Thoracic aorta (tissue), 2 donors: ENCODE measurements at places on chromosomes 5 and 9. TPM values are rescaled to one million over a fixed set of nuclear protein-coding genes. Genes with fewer than 3 reads are reported as not detected.
A peak's percentile ranks its signal among the peaks of the same experiment; 100 is the strongest.

GRCh38 chr5:148730270-148730669 lies 75.9 kb upstream of the HTR4 start:
- no peak for DNase-seq

DNA sequence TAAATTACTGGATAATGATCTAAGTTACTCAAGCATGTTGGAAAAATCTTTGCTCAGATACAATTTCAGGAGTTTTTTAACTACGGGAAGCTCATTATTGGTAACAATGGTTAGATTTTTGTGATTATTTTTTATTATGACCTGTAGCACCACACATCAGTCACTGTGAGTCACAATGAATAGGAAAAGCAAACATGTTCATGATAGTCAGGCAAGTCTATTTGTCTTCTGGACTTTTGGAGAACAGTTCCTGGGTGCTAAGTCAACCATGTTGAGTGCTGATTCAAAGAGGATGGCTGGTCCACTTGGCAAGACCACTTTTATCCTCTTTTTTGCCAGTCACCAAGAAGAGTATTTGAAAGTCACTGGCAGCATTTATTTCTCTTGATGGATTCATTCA lies 403.2 kb downstream of the KIF4B start:
- DNase-seq: no peak

- DNase-seq: no peak
Measured at GRCh38 chr5:53730943-53731342, 170.5 kb downstream of the NDUFS4 start.

- no peak for DNase-seq
Measured at GRCh38 chr5:16914584-16914983, 21.5 kb downstream of the MYO10 start.

- DNase-seq: no peak
Measured at GRCh38 chr9:97405551-97405950, 6.3 kb upstream of the TDRD7 start.

DNA sequence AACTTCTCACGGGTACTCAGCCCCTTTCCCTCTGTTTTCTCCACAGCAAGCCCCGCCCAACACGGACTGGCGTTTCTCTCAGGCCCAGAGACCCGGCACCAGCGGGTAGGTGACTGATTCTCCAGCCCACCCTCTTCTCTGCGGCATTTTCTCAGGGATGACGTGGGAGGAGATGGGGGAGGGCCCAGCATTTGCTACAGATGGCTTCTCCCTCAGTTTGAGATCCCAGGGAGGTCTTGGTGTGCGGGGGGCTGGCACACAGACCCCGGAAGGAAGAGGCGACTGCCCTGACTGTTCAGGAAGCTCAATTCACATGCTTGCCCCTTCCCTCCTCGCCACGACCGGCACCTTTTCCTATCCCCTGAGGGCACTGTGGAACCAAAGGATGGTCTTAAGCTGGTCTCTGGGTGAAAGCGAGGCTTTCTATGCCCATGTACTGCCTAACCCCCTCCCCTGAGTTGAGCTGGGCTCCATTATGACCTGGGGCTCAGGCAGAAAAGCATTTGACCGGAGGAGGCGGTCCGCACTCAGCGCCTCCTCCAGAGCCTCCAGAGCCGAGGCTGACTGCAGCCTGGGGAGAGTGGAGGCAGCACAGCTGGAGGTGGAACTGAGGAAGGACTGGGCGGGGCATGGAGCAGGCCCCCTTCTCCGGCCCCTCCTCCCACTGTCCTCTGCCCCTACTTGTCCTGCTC lies 6.0 kb downstream of the PCDHGC5 start:
- no peak for DNase-seq

- DNase-seq: no peak
Measured at GRCh38 chr9:86126998-86127972, 27.9 kb upstream of the GOLM1 start.

GRCh38 chr5:92560698-92561401 lies 1020.2 kb downstream of the NR2F1-AS1 start:
- no peak for DNase-seq

GRCh38 chr5:84403773-84404172 lies 19.1 kb upstream of the EDIL3 start:
- DNase-seq: no peak

DNA sequence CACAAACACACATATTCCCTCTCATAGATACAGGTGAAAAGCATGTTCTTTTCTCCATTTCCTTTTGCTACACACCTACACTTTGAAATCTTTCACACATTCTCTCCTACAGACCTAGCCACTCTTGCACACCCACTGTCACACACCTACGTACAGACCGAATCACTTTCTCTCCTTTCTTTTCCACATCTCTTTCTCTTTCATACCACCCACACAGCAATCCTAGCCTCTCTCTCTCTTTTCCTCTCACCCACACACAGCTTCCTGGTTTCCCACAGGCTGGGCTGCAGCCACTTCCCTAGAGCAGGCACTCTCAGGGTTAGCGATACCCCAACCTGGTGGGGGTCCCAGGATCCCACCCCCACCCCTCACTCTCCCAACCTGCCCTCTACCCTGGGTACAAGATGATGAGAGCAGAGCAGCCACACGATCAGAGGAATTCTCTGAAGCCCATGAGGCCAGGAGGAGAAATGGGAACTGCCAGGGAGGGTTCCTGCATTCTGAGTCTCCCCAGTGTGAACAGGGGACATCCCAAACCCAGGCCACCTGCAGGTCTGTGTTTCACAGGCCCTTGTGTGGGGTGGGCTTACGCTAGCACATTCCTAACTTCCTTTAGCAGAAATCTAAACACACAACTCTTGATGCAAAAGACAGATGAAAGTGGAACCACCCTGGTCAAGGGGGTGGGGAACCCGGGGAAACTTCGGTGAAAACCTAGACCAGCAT lies 17.1 kb upstream of the SYNPO start:
- DNase-seq: no peak

- DNase-seq: no peak
Measured at GRCh38 chr9:6696178-6696577, 50.6 kb upstream of the GLDC start.

GRCh38 chr5:16857635-16858034 lies 78.5 kb downstream of the MYO10 start:
- no peak for DNase-seq

DNA sequence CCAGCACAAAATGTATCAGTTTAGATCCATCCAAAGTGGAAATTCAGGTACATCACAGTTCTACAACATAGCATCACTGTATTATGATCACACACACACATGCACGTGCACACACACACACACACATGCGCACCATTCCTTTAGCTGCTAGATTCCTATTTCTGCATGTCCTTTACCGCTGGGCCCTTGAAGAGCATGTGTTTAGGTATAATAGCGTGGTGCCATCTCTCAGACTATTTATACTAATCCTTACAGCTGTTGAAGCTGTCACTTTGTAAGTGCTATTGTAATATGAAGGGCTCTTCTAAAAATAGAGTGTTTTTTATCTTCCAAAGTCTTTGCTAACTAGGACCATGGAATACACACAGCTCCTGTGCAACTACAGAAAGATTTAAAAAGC lies 308.8 kb upstream of the TRPC7 start:
- no peak for DNase-seq

DNA sequence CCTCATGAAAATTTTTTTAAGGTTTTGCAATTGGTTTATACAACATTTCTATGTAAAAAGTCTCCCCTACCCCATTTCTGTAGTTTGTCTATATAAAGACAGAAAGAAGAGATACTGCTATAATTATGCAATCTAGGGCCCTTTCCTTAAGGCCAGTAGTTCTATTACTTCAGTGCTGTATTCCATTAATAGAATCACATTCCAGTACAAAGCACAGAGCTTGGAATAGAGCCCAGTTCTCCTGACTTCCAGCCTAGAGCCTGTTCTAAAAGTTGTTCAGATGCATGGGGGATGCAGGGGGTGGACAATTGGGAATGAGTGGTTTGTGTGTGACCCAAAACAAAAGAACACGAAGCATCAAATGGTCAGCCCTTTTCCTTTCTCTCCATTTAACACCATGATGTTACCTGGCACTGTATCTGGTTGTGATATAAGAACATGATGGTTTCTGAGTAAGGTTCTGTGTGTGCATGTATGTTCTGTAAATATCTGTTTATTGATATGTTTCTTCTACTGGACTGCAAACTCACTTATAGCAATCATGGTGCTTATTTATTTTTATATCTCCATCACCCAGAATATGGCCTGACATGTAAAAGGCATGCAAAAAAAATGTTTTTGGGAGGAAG lies 8.2 kb upstream of the GRAMD2B start:
- DNase-seq: peak; percentile 15

DNA sequence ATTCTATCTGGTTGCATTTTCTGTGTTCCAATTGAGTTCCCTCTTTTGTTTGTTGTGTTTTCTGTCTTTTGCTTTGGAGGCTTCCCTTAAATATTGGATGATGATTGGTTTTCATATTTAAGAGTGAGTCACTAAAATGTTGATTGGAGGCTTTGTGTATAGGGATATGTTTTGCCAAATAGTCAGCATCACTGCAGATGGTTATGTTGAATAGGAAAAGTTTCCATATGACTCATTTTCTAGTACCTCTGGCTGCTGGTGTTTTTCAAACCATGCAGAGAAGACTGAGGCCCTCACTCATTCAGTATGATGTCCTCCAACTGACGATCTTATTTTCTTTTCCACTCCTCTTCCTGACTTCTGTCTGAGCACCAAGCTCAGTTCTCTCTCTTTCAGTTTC lies 1290.0 kb downstream of the EFNA5 start:
- no peak for DNase-seq

DNA sequence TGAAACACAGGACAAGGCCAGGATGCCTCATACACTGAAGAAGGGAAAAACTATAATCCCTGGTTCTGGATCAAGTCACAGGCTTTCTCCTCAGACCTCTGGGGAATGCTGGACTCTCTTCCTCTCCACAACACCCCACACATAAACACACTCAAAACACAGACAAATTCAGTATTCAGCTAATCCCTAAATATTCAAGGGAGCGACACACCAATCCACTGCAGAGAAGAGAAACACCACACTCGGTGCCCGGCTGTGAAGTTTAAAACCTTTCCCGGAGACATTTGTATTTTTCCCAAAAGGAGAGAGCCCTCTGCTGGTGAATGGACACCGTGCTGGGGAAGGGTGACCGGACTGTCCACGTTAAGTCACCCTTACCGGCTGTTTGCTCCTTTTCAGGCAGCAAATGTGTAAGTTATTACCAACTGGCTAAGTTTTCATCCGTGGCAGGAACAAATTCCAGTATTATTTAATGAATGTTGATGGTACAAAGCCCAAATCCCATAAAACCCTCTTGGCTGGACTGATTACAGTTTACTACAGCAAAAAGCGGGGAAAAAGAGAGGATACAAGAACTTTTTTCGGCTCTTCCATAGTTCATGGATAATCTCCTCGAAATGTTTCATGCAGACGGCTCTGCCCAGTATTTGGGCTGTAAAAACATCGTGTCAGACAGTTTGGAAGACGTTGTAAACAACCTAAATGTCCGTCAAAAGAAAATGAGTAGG lies 130.9 kb upstream of the SLC30A5 start:
- no peak for DNase-seq

DNA sequence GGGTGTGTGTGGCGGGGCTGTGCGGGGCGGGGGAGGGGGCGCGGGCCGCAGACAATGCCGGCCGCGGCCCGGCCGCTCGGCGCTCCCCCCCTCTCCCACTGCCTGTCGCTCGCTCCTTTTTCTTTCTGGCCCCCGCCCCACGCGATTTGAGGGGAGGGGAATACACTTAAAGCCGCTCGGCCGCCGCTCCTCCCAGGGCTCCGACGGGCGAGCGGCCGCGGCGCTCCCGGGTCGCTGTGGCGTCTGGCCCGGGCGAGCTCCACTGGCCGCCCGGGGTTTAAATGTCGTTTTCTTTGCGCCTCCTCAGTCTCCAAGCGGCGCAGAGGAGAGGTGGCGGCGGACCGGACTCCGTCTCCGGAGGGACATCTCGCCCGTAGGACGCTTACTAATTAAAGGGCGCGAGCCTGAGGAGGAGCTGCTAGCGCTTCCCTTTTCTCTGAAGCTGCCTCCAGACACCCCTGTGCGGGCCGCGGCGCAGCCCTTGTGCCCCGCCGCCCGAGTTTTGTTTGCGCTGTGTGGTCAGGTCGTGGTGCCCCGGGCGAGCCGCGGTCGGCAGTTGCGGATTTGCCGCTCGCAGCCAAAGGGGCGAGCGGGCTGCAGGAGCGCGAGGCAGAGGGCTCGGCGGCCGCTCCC lies 1.4 kb downstream of the ZSWIM6 start:
- DNase-seq: no peak

GRCh38 chr5:140043508-140043872 lies 391 bp upstream of the NRG2 start:
- DNase-seq: no peak

DNA sequence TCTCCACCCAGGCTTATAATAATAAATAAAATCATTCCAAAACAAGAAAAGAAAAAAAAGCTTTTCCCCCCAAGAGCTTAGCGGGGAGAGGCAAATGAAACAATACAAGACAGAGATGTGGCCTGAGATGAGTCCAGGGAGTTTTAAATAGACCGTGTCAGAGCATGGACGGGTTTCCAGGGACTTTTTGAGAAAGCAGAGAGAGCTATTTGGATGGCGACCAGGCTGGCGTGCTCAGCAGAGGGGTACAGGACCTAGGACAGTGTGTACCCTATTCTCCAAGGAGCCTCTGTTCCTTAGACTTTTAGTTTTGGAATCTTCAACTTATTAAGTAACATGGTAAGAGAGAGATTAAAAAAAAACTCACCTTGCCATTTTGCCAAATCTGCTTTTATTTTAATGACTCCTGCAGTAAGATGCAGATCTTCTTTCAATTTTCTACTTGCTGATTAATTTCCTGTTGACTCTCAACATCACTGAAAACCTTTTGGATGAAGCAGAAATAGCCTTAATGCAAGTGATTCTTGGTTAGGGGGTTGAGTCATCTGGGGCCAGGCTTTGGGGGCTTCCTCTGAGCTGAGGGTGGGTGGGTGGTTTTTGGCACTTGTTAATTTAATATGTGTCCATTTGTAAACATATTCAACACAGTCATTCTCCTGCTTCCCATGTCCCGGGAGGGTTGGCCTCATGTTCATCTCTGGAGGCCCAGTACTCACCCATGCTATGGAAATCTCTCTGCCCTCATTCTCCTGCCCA lies 49.6 kb upstream of the OSMR start:
- no peak for DNase-seq

GRCh38 chr9:21402386-21403251 lies 6.3 kb upstream of the IFNA8 start:
- DNase-seq: no peak

GRCh38 chr9:100505564-100506159 lies 32.7 kb downstream of the TMEFF1 start:
- no peak for DNase-seq

PRDM9 gene
- not detected for total RNA-seq

INSL4 gene
- total RNA-seq: not detected

LCN10 gene
- total RNA-seq: 3.1 TPM

MBLAC2 gene
- total RNA-seq: 3.4 TPM

TPPP gene
- total RNA-seq: 13.0 TPM

IFNB1 gene
- total RNA-seq: not detected

CYLC2 gene
- total RNA-seq: not detected

HAPLN1 gene
- total RNA-seq: 14.1 TPM
